ENCODE measurements at places on chromosomes 5 and 9. TPM values are rescaled to one million over a fixed set of nuclear protein-coding genes. Genes with fewer than 3 reads are reported as not detected.

Gene ENHO
- not detected for total RNA-seq

Gene TRPM3
- not detected for total RNA-seq

Gene CNTNAP3
- total RNA-seq, result 2.9 TPM

Gene GABRG2
- total RNA-seq, result not detected

Gene WNK2
- total RNA-seq, result not detected

Gene PCDHGA5
- total RNA-seq, result 0.15 TPM

Gene CCL27
- total RNA-seq, result not detected

Gene G3BP1
- total RNA-seq, result 103 TPM

Gene CYFIP2
- total RNA-seq, result 10.3 TPM

Gene NIM1K
- total RNA-seq, result 0.74 TPM

Gene DRD1
- not detected for total RNA-seq

Gene PCDHB5
- total RNA-seq, result 0.84 TPM

Gene RUFY1
- total RNA-seq, result 20.2 TPM

Gene URM1
- total RNA-seq, result 45.6 TPM

Gene BTNL8
- not detected for total RNA-seq

Gene PDLIM4
- 59.6 TPM for total RNA-seq

Gene SLC1A1
- total RNA-seq, result 0.45 TPM

Gene SGCD
- total RNA-seq, result 1.3 TPM

Gene YIPF5
- total RNA-seq, result 92.9 TPM

Gene ZFP2
- total RNA-seq, result 0.67 TPM

Gene COQ4
- 48.3 TPM for total RNA-seq

Gene C5orf52
- not detected for total RNA-seq

Gene RNF130
- 28.4 TPM for total RNA-seq

Gene PRSS3
- total RNA-seq, result 1.3 TPM

Gene PCDHGB7
- 7.2 TPM for total RNA-seq
